ENCODE measurements at places on chromosomes 2 and 18.

DNA sequence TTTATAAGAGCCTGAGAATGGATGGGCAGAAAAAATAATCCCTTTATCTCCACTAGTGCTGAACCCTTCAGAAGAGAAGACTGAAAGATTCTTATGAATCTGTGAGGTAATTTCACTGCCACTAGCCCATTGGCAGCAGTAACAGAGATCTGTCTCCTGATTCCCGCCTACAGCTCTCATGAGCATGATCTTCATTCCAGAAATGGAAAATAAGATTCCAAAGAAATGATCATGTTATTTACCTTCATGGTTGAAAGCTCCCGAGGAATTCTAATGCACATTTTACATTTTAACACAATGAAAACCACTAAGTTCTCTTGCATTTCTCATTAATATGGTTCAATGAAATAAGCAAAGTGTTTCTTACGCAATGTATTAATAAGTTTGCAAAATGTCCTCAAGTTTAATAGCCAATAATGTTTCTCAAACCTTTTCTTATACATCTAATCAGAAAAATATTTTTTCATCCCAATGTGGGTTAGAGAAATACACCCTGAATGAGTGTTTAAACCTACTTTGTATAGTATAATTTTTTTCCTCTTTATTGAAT is 905.6 kb downstream of the TMEM182 start:
- DNase-seq = no peak

- no peak for DNase-seq
Observed at GRCh38 chr18:47968721-47969120, 38.3 kb upstream of the SMAD2 start.

DNA sequence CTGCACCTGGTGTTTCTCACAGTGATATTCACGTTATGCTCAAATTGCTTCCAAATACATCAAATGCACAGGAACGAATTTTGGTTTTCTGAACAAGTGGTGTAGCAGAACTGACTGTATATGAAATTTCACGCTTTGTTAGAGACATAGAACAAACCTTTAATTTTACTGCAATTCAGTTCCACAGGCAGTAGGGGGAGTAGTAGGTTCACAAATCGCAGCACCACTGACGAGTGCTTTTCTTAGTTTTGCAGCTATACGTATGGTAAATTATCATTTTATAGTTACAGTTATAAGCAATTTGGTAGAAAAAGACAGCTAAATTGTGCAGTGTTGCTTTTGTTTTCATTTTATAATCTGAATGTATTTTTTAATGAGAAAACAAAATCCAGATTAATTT is 113.3 kb downstream of the KIAA1328 start:
- DNase-seq = no peak

DNA sequence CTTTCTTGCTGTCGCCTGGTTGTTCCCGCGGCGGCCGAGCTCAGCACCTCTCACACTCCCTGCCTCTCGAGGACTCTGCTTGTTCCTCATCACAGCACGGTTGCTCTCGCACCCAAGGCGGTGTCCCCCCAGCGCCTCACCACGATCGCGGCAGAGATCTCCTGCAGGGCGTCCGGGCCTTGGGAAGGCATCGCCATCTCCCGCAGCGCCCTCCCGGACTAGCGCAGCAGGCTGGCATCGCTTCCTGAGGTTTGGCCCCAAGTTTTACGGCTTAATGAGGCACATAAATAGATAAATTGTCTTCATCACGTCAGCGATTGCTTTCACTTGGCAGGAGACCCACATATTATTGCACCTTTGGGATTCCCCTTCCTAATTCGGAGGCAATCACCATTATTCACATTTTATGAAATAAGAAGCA is 125.4 kb downstream of the RGPD3 start:
- no peak for DNase-seq

DNA sequence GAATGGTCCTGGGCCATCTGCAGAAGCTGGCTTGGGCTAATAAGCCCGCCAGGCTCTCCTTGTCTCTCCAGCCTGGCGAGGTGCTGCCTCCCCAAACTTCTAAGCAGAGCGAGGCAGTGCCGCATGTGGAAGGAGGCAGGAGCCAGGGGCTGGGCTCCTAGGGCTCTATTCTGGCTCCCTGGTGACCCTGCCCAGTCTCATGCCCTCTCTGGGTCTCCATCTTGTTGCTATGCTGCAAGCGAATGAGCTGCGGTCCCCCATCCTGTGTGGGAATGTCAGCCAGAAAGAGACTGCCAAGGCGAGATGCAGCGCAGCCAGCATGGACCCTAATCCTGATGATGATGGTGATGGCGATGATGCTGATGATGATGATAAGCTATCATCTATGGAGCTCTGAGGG is 48.7 kb downstream of the TNS1 start:
- no peak for DNase-seq

DNA sequence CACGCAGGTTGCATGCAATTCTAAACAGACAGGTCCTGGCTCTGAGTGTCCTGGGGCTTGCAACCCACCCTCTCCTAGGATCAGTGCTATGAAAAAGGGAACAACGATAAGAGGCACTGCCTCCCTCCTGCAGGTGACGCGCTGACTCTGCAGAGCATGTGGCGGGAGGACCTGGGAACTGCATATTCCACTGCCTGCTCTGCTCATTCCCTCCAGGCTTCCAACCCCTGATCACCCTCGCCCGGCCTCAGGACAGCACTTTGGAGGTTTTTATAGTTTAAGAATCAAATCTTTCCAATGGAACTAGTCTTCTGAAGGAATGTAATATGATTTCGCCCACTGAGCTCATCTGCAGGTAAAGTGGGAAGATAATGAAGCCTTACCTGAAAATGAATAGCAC is 8.5 kb downstream of the CHST10 start:
- no peak for DNase-seq

DNA sequence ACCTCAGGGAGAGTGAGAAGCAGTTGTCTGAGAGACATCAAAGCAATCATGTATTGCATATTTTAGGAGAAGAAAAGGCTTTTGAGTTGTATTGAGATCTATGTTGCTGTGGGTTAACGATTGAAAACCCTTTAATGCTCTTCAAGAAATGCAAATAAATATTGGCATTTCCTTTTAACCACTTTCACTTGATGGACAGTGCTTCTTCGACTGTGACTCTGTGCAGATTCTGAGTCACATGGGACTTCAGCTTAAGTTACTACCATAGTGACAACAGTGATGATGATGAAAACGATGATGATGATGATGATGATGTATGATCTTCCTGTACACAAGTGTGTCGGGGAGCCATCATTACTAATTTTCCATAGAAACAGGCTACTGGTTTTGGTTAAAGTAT is 181.8 kb downstream of the AKAIN1 start:
- no peak for DNase-seq

- no peak for DNase-seq
Observed at GRCh38 chr2:162127422-162127821, 24.6 kb downstream of the GCG start.

- no peak for DNase-seq
Observed at GRCh38 chr18:816088-816653, 4.1 kb upstream of the YES1 start.

DNA sequence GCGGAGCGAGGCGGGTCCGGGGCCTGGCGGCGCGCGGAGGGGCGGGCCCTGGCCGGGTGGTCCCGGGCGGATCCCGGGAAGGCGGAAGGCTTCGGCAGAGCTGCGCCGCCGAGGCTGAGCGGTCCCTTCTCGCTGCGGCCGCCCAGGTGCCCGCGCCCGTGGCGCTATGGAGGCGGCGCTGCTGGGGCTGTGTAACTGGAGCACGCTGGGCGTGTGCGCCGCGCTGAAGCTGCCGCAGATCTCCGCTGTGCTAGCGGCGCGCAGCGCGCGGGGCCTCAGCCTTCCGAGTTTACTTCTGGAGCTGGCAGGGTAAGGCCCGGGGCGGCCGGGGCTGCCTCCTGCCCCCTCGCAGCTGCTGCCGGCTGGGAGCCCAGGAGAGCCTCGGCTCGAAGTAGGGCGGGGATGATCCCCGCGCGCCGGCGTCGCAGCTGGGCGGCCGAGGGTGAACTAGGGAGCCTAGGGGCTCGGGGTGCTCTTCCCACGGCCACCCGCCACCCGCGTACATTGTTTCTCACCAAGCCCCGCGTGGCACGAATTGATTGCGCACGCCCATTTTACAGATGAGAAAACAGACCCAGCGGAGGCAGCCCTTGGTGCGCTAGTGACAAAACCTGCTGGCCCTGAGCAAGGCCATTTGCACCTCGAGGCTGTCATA is at the start of gene SLC66A3:
TSS of gene SLC66A3 (plus strand) at position 87 of the 655 bp plus-strand sequence. CDS start at position 167, 80 bp downstream.
- peak; percentile 95 for DNase-seq

GRCh38 chr2:26054598-26055348 is 20.9 kb downstream of the RAB10 start:
- no peak for DNase-seq

- no peak for DNase-seq
Observed at GRCh38 chr2:165202239-165202638, 1.6 kb downstream of the SCN3A start.

DNA sequence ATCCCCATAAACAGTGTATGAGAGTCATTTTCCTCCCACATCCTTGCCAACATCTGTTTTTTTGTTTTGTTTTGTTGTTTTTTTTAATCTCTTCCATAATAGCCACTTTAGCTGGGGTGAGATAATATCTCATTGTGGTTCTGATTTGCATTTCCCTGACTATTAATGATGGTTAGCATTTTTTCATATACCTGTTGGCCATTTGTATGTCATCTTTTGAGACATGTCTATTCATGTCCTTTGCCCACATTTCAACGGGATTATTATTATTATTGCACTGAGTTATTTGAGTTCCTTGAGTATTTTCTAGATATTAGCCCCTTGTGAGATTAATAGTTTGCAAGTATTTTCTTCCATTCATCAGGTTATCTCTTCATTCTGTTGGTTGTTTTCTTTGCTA is 223.3 kb downstream of the LPIN1 start:
- DNase-seq = no peak

GRCh38 chr2:55518841-55519165 is 715 bp upstream of the CFAP36 start:
- DNase-seq = no peak

GRCh38 chr2:109695290-109695689 is 81.1 kb downstream of the SOWAHC start:
- DNase-seq = no peak

DNA sequence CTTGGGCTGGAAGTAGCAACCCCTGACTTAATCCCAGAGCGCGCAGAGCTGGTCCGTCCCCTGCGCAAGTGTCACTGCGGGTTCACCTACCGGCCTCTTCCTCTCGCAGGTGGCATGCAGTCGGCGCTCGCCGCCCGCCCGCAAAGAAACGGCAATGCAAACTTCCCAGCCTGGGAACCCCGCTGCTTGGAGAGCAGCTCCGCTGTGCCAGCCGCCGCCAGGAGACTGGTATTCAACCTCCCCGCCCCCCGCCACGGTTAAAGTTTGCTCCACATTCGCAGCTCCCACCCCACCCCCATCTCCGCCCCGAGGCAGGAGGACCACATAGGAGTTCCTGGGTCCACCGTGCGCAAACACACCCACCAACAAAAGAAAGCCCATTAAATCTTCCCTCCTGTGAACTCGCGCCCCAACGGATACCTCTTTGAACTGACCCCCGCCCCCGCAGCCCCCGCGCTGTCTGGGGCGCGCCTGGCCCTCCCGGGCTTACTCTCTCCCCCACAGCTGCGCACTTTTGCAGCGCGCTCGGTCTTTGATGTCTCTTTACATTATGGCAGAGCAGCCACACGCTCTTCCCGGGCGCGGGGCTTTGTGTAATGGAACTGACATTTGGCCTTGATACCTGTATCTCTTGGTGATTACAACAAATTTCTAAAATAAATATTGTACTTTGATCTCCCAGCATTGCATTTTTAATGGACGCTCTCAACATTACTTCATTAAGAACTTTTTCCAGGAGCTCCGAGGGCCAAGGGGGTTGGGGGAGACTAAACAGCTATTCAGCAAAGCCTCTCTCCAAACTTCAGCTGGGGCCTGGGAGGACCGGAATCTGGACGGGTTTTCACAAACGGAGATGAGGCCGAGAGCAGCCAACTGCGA is 3.1 kb upstream of the SP5 start:
- peak; percentile 54 for DNase-seq

- no peak for DNase-seq
Observed at GRCh38 chr2:170276056-170276455, 98.1 kb downstream of the MYO3B start.

Measured in right kidney (tissue), 9 donors.